ENCODE measurements at places on chromosomes 13 and 19.

GRCh38 chr19:18920400-18920799, 885 bp downstream of the DDX49 start:
- no peak for DNase-seq

DNA sequence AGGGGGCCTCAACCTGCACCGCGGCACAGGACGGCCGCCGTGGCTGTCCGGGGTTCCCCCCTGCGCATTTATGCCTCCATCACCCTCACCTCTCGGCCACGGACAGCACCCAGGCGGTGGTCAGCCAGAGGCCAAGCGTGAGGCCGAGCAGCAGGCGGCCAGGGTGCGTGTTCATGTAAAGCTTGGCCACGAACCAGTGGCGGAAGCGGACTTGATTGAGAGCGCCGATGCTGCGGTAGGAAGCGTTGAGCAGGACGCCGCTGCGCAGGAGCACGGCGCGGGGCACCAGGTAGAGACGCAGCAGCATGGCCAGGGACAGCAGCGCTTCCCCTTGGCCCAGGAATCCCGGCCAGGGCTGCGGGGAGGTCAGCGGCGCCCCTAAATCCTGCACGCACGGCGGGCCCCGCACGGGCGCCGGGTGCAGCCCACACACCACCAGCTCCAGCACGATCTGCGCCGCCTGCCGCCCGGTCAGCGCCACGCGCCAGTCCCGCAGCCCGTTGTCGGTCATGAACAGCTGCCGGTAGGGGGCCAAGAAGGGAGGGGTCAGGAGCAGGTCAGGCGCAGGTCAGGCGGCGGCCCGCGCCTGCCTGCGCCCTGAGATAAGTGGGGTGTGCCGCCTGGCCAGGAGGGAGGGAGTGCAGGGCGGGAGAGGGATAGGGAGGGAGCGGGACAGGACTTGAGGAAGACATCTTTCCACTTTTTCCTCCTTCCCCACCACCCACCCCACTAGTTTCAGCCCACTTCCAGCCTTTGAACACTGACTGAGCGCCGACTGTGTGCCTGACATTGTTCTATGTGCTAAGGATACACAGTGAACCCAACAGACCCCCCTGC, 6.5 kb downstream of the KCNN4 start:
- DNase-seq, result peak; percentile 53

DNA sequence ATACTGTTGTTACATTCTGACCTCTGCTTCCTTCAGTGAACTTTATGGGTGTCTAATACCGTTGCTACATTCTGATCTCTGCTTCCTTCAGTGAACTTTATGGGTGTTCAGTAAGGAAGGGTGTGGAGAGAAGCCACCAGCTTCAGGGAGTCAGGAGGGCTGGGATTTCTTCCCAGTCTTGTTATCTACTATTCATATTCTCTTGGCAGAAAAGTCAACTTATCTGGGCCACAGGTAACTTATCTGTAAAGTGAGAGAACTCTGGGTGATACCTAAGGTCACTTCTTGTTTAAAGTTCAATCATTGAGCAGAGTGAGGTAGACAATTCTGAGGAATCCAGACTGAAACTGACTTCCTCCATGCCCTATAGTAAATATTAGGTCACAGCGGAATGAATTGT, 71.2 kb upstream of the STK24 start:
- no peak for DNase-seq

DNA sequence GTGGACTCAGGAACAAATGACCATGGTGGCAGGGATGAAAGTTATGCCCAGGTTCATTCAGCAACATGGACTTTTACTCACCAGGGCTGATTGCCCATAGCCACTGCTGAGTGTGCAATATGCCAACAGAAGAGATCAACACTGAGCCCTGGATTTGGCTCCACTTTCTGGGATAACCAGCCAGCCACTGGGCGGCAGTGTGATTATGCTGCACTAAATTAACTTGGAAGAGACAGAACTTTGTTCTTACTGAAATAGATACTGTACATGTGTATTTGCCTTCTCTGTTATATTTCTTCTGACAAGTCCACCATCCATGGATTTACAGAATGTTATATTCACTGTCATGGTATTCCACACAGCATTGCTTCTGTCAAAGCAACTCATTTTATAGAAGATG, 257.4 kb downstream of the TDRD3 start:
- no peak for DNase-seq

DNA sequence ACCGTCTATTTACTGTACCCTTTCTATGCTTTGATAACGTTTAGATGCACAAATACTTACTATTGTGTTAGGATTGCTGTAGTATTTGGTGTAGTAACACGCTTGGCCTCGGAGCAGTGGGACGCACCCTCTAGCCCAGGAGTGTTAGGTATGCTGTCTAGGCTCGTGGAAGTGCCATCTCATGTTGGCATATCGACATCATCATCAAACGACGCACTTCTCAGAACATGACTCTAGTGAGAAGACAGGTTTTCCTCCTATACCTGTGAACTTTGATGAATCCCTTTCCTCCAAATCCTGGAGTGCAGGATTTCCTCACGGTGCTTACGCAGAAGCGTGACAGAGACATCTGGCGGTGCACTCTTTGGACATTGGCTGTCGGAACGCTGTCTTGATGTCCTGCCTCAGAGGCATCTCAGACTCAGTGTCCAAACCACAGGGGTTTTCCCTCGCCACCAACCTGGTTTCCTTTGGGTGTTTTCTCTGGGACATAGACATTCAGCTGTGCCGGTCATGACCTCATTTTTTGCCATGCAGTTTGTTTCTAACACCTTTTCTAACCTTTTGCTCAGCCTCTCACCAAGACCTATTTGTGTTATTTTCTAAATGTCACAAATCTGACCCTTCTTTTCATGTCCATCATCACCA, 6.3 kb downstream of the SNRNP70 start:
- DNase-seq, result no peak

GRCh38 chr19:42066075-42066754, 3.8 kb downstream of the GRIK5 start:
- DNase-seq, result peak; percentile 10
